Left renal cortex interstitium (tissue), 4 donors: ENCODE measurements at places on chromosomes 3 and 15.

DNA sequence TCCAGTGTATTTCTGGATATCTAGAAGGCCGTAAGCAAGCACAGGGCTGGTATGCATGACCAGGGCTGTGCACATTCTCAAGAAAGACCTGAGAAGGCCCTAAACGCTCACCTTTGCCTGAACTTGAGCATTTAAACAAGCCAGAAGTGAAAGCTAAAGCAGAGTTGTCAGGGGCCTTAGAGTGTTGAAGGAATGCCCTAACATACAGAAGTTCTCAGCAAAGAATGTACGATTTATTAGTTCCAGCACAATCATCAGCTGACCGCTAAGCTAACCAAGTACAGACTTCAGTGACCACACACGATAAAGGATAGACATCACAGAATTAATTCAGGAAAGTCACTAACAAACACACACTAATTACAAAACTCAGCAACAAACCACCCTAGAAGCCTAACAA is 8.7 kb downstream of the HLTF start:
- peak; percentile 57 for DNase-seq

DNA sequence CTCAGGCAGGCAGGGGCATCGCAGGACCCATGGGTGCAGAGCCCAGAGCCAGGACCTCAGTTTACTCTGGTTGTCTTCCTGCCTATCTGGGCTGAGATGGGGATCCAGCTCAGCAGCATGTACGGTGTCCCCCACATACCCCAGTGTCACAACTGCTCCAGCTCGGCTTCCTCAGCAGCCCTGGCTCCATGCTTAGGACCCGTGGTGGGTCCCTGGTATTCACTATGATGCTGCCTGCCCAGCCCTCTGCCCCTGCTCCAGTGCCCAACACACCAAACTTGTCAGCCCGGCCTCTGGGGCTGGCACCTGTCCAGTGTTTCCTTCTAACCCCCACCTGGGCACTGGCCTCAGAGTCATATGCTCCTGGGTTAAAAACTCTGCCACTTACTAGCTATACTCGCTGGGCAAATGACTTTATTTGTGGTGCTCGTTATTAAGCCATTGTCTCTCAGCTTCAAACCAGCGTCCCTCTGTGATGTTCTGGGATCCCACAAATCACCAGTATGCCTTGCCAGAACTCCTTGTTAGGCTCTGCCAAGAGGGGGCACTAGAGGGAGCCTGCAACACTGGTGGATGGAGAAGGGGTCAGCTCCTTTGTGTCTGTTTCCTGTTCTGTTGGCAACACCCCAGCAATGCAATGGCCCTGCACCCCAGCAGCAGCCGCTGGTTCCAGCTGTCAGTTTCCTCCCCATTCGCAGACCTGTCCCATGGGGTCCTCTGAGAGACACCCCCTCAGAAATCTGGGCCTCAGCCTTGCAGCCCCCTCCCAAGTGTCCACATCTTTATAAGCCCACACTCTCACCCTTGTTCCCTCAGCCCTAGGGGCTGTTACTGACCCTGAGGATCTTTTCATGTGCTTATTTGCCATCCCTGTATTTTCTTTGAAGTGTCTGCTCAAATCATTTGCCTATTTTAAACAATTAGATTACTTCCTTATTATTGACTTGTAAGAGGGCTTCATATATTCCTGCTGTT is 24.1 kb upstream of the MRPS22 start:
- DNase-seq, result no peak

DNA sequence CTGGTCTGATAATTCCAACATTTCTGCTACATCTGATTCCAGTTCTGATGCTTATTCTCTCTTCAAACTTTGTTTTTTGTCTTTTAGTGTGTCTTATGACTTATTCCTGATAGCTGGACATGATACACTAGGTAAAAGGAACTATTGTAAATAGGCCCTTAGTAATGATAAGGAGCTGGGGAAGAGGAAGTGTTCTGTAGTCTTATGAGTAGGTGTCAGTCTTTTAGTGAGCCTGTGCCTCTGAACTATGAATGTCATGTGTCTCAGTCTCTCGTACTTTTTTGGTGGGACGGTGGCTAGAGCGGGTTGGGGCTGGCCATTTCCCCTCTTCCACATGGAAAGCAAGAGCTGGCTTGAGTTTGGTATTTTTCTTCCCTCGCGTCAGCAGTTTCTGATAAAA is 41.2 kb downstream of the PCCB start:
- DNase-seq, result no peak

DNA sequence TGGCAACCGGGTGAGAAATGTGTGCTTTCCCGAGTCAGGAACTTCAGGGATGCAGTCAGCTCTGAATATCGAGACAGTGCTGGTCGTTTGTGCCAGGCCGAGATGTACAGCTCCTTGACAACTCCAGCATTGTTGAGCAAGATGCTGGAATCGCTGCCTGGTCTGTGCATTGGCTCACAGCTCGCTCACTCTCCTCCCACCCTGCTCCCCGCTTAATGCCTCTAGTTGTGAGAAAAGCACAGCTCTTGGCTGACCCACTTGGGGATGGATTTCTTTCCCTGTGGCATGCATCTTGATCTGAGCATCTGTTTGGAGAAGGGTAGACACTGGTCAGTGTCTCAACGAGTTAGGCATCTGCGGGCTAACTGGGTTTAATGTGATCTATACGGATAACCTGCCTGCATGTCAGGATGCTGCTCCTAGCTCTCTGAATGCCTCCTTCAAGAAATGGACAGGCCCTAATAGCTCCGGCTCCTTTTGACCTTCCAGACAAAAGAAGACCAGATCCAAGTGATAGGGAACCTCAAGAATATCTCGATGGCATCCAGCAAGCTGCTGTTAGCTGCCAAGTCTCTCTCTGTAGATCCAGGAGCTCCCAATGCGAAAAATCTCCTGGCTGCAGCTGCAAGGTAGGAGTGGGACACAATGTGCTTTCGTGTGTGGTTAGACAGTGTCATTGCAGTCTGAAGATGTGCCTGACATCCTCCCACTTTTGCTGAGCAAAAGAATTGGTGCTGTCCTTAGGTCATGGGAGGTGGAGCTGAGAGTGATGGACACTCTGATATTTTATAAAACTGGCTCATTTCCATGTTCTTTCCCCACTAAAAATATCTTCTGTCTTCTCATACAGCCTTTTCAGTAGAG is 302.2 kb upstream of the TPM1 start:
- DNase-seq, result no peak

- DNase-seq, result no peak
Measured at GRCh38 chr15:60779718-60780503, 301.0 kb upstream of the ICE2 start.
